Fibroblast of upper back skin (primary cell): ENCODE measurements at places on chromosomes 2 and 18.
A peak's percentile ranks its signal among the peaks of the same experiment; 100 is the strongest.

DNA sequence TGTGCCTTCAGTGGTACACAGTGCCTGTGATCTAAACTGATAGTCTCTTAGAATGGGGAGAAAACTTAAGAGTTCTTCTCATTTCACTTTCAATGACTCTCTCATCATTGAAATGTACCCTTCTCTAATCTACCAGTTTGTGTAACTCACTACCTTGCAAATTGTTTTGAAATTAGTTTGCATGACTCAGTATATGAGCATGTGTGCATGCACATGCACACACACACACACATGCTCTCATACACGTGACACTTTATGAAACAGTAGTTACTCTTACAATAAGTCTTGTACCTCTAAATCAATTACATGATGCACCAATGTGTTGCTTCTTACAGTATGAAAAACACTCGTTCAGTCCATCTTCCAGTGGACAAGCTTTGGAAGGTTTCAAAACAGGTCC lies 10.6 kb downstream of the LYPD6B start:
- peak; percentile 61 for DNase-seq

- DNase-seq, result peak; percentile 98
Measured at GRCh38 chr18:12946549-12947284, 1.1 kb upstream of the SEH1L start.

DNA sequence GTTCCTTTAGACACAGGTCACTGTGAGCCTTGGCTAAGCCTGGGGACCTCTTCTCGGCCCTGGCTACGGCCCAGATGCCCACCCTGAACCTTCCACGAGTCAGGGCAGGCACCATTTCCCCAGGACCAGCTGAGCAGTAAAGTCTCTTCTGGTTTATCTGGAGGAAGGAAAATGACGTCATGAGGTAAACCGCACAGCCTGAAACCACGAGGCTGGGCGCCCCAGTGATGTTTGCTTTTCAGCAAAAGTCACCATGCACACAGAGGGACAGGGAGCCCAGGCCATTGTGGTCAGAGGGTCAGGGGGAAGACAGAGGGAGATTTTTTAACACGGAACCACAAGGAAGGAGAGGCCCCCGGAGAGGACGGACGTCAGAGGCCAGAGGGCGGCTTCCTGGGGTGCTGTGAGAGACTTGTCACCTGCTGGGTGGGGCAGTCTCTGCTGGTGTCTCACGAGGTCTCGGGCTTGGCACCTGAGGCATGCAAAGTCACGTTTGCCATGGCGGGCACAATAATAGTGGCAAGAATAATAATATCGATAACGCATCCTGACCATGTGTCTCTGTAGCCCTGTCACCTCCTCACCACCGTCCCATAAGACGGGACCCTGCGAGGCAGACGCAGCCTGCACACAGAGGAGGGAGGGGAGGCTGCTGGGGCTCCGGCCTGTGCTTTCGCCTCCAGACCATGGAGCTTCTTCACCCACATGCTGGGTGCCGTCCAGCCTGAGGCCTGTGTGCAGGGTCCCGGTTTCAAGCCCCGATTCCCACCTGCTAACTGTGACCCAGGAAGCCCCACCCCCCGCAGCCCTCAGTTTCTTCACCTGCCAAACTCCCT lies 33.2 kb upstream of the FOSL2 start:
- DNase-seq, result no peak

- DNase-seq, result no peak
Measured at GRCh38 chr2:31973665-31974064, 37.1 kb downstream of the MEMO1 start.

GRCh38 chr18:35344736-35345459 lies 678 bp upstream of the ZNF24 start:
- DNase-seq, result no peak

- no peak for DNase-seq
Measured at GRCh38 chr18:12599543-12599942, 58.4 kb downstream of the SPIRE1 start.

GRCh38 chr2:42872721-42873120 lies 80.3 kb upstream of the HAAO start:
- peak; percentile 62 for DNase-seq

DNA sequence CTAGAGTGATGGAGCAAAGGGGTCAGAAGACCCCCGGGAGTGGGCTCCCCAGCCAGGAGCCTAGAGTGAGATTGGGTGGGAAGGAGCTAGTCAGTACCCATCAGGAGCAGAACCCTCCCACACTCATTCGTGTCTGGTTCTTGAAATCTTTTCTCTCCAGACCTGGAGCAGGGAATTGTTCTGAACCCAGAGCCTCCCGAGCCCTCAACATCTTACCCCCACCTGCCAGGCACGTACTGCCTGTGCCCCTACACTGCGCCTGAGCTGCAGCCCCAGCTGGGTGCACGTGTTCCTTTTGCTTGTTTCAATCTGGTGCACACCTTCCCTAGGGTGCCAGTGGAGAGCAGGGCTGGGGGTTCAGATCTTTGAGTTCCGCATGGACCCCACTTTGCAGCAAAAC lies 52.6 kb downstream of the BCL2L11 start:
- no peak for DNase-seq

GRCh38 chr2:108612153-108612513 lies 77.9 kb downstream of the LIMS1 start:
- DNase-seq, result no peak

GRCh38 chr2:59583173-59583765 lies 970.2 kb downstream of the BCL11A start:
- no peak for DNase-seq

- peak; percentile 4 for DNase-seq
Measured at GRCh38 chr2:151996243-151997003, 102.4 kb downstream of the CACNB4 start.

- DNase-seq, result no peak
Measured at GRCh38 chr2:148875387-148876051, 492 bp downstream of the KIF5C start.

GRCh38 chr2:180307096-180307495 lies 300.0 kb upstream of the CWC22 start:
- DNase-seq, result no peak

- no peak for DNase-seq
Measured at GRCh38 chr2:48279344-48280090, 250.4 kb upstream of the STON1 start.

DNA sequence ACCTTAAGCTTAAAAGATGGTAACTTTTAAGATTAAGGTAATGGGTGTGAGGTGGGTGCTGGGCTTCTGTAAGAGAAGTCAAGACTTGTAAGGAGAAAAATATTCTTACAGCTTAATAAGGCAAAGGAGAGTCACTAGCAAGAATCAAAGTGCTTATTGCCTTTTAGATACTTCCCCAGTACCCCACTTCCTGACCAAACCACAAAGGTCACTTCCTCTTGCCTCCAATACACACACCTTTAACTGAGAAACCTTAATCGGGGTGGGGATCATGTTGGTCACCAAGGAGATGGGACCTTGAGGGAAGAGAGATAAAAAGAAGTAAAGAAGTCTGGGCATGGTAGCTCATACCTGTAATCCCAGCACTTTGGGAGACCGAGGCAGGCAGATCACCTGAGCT lies 10.6 kb upstream of the ATG16L1 start:
- no peak for DNase-seq

DNA sequence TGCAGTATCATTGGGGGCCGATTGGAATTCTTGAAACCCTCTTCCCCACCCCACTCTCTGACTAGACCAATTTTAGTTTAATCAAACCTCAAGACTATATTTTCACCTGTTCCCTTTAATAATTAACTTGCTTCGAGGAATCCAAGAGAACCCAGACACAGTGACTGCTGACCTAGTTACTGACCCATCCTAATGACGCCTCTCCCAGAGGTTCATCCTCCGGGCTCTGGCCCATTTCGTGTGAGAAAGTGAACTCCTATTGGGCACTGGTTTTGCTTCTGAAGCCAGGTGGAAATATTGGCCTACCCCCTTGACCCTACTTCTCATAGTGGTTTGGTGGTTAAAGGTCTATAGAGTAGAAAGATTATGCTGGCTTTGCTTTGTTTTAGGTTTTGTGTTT lies 39.9 kb downstream of the RPL37A start:
- no peak for DNase-seq

DNA sequence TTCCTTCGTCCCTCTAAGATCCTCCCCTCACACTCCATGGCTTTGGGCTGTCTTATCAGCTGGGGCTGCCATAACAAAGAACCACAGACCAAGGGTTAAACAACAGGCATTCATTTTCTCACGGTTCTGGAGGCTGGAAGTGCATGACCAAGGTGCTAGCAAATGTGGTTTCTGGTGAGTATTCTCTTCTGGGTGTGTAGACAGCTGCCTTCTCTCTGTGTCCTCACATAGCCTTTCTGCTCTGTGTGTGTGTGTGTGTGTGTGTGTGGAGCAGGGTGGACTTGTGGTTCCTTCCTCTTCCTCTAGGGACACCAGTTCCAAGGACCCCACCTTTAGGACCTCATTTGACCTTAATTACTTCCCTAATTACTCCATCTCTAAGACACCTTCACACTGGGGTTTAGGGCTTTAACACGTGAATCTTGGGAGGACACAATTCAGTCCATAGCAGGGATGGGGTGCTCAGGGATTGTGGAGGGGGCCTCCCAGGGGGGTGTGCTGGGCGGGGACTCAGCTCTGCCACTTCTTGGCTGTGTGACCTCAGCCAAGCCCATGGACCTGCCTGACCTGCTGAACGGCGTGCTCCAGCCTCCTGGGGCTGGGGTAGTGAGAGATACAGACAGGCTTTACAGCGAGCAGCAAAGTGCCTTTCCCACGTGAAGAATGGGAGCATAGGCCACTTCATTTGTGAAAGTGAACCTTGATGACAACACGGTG lies 38.0 kb downstream of the ACKR3 start:
- peak; percentile 83 for DNase-seq

DNA sequence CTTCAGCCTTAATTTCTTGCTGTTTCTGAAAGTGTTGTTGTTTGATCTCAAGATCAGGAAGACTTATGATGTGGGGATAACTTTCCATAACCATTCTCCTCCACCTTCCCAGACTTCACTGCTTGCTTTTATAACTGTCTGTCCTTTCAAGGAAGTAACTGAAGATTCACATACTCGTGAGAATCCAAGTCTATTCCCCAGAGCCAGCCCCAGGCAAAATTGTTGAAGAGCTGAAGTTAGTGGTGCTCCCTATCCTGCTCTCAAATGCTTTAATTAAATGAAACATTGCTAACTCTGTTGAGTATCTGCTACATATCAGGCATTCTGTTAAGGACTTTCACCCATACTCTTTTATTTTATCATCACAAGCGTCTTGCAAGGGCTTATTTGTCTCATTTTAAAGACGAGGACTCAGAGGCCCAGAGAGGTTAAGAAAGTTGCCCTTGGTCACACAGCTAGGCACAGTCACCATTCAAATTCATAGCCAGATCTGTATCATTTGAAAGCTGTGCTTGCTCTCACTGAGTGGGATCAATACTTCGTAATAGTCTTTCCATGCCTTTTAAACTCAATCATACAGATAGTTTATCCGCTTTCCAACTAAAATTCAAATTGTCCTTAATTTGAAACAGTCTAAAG lies 189.8 kb upstream of the TCF4 start:
- no peak for DNase-seq

DNA sequence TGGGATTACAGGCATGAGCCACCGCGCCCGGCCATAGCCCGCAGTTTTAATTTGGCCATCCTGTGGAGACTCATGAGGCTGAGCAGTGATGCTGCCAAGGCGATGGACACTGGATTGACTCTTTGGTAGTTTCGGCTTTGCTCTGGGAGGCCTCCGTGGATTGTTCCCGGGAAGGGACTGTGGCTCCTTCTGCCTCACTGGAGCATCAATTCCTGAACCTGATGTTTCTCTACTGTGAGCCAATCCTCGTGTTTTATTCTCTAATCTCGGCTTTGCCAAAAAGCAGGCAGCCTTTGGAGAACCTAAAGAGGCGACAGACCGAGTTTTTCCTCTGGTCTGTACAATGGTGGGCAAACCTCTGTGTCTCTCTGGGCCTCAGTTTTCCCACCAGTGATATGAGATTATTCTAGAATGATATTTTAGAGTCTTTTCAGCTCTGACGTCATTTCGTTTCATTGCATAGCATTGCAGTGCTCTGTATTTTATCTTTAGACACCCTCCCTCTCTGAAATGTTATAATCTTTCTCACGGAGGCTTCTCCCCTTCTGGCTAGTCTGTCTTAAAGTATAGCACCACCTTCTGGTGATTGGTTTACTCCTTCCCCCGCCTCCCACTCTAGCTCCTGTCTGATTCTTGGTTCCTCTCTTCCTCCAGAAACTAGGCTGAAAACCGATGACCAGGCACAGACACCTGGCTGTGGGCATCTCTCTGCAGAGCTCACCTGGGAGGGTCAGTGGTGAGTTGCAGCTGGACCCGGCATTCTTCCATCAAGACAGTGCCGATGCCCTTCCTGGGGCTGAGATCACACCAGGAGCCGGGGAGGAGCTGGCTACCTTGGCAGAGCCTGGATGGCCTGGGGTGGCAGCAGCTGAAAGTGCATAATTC lies 341.3 kb downstream of the MYCN start:
- DNase-seq, result no peak

- DNase-seq, result peak; percentile 20
Measured at GRCh38 chr2:144596073-144596871, 76.4 kb upstream of the ZEB2 start.

DNA sequence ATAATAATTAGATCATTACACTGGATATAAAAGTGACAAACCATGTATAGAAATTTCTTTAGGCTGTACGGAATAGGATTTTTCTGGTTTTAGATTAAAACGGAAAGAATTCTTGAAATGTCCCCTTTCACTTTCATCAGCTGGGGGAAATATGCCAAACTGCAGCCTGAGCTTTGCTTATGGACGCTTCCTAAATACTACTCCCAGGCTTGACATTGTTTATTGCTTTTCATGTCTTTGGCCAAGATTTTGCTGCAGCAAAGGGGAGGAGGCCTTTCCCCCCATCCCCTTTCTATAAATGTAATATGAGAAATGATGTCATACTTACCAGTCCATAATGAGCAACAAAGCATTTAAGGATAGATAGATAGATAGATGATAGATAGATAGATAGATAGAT lies 158.4 kb downstream of the MAP2 start:
- DNase-seq, result no peak

DNA sequence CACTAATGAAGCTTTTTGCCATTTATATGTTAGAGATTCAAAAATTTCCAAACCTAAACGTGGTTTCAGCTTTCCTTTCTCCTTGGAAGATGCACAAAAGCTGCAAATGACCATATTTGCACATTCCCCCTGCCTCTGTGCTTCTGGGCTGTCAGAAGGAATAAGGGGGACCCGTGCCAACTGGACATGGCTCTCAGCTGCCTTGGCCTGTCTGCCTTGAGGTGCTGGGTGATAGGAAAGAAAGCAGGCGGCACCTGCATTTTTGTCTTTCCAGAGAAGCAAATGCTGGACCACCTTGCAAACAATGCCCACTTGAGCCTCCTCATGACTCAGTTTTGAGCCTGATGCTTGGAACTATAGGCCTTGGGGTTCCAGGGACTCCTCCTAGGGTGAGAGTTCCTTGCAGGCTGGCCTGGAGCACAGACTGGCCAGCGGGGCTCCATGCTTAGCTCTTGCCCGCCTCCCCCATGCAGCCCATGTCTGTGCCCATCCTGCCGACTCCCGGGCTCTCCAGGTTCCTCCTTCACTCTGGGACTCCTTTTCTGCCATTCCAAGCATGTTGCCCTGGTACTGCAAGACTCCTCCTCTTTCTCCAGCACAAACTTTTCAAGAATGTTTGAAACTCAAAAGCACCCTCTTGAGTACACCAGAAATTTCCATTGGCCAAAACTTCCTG lies 109.0 kb upstream of the EPAS1 start:
- no peak for DNase-seq

GRCh38 chr2:209189893-209190292 lies 234.0 kb upstream of the MAP2 start:
- DNase-seq, result no peak
